ENCODE measurements at places on chromosomes 6 and 20.

GRCh38 chr20:21514553-21515251 is 838 bp upstream of the NKX2-2 start:
- DNase-seq = no peak

DNA sequence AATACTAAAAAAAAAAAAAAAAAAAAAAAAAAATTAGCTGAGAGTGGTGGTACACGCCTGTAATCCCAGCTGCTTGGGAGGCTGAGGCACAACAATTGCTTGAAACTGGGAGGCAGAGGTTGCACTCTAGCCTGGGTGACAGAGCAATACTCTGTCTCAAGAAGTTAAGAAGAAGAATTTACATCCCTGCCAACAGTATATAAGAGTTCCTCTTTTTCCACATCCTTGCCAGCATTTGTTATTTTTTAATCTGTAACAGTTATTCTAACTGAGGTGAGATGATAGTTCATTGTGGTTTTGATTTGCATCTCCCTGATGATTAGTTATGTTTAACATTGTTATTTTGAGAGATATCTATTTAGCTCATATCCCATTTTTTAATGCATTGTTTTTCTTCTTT is 20.3 kb upstream of the DYNLRB1 start:
- DNase-seq = no peak

GRCh38 chr20:42544926-42545325 is 644.8 kb downstream of the PTPRT start:
- no peak for DNase-seq

GRCh38 chr6:138782243-138782642 is 8.7 kb downstream of the CCDC28A start:
- DNase-seq = no peak

DNA sequence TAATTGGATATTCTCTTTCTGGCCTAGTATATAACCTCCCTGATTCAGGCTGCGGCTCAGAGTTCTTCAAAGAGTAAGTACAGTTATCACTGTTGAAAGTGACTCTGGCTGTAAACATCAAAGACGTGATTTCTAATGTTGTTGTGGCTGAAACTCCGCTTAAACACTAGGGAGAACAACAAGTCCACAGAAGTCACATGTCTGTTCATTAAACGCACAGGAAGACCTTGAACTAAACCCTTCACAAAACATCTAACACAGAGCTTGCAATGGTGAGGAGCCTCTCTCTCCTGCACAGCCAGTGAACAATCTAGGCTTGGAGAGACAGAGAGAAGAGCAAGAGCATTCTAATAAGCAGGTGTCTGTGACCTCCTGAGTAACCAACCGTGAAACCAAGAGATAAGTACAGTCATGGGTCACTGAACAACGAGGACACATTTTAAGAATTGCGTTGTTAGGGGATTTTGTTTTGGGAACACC is 249.3 kb downstream of the PRKN start:
- no peak for DNase-seq

- DNase-seq = peak; percentile 76
These were observed 51.6 kb upstream of the FAM184A start for GRCh38 chr6:119129968-119130484.

GRCh38 chr6:27728442-27728841 is 183.8 kb downstream of the OR2B2 start:
- no peak for DNase-seq

DNA sequence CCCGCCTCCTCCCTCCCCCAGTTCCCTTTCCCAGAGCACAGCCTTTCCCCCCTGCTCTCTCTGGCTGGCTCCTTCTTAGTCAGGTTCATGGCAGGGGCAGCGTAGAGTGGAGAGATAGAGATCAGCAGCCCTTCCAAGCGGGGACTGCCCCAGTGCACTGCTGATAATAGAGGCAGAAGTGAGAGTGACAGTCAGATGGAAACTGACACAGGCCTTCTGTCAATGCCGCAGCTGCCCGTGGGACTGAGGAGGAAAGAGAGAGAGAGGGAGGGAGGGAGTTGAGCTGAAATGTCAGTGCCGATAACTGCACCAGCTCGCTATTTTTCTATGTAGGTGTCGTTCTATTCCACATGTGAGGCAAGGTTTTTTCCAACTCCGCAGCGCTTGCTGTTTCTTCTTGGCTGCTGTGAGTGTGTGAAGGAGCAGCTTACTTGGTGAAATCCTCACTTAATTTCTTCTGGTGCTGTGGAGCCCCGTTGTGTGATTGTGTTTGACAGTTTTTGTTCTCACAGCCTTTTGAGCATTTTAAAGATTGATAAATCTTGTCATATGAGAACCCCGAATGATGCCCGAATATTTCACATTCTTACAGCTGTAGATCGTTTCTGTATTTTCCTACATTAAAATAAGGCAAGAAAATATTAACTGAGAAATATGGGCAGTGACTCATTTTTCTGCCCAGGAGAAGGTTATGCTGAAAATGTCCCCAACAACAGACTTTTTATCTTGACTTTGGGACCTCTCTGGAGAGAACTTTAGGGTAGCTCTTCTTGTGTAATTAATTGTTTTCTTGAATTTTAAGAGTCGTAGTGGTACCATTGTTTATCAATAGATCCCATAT is 386.4 kb upstream of the MMS22L start:
- no peak for DNase-seq

GRCh38 chr20:44692932-44693480 is 22.2 kb upstream of the CCN5 start:
- peak; percentile 93 for DNase-seq

GRCh38 chr20:34022151-34022838 is 28.6 kb downstream of the RALY start:
- DNase-seq = peak; percentile 29

- no peak for DNase-seq
These were observed 10.0 kb upstream of the PRR18 start for GRCh38 chr6:166318227-166318626.

DNA sequence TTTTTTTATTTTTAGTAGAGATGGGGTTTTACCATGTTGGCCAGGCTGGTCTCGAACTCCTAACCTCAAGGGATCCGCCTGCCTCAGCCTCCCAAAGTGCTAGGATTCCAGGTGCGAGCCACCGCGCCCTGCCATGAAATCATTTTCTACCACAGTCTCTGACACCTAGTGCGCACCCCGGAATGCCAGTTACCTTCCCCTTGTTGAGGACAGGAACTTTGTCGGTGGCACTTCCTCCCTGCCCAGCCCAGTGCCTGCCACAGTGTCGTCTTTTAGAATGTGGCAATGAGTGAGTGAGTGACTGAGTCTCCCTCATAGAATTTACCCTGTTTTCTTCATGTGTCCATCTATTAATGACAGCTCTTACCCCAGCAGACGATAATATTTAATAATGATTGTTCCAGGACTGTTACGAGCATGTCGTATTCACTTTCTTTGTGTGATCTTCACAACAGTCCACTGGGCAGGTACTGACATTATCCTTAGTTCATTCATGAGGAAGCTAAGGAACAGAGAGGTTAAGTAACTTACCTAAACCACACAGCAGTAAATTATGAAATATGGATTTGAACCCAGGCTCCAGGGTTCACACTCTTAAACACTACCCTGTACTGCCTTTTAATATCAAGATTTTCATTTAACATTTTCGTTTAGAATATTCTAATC is 1.8 kb downstream of the OSBPL2 start:
- no peak for DNase-seq

DNA sequence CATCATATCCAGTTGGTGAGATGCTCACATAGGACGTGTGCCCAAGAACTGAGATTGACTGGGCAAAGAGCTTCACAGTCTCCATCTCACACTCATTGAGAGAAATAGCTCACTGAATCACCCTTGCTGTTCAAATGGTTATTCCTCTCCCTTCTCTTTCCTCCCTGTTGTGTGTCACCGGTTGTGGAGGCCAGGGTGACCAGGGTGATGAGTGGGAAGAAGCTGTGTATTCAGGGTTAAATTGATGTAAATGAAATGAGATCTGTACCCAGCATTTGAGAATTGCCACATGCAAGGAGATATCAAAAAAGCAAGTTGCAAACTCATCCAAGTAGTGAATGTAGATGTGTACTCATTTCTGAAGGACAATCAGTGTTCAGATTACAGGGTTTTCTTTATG is 36.6 kb upstream of the VAPB start:
- no peak for DNase-seq

- DNase-seq = no peak
These were observed 708 bp downstream of the WDR46 start for GRCh38 chr6:33288141-33288920.

DNA sequence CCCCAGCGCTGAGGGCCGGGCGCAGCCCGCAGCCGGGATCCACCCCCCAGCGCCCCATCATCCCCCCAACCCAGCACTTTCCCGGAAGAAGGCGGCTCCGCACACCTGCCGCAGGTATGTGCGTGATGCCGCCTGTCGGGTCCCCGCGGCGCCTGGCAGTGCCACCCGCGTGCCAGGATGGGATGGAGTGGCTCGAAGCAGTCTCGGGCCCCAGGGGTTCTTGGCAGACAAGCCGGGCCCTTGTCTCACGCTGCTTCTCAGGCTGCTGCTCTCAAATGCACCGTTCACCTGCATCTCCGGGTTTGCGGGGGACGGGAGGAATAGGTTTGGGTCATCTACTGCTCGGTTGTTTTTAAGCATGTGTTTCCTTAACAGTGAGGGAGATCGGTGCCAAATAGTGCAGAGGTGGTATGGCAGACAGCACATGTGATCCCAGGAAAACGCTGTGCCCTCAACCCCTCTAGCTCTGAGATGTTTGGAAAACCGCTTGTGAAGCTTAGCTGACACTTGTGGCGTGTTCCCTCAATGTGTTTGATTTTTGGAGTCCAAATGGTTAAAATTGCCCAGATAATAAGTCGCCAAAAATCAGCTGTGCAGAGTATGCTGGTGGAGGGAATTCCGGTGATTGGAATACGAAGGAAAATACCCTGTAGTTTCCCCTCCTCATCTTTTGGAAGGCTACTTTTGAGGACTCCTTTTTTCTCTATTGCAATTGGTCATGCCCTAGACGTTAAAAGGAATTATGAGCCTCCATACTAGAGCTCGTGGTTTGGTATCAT is 926 bp downstream of the MYLIP start:
- peak; percentile 16 for DNase-seq

GRCh38 chr6:110125361-110125760 is 54.1 kb downstream of the WASF1 start:
- no peak for DNase-seq

DNA sequence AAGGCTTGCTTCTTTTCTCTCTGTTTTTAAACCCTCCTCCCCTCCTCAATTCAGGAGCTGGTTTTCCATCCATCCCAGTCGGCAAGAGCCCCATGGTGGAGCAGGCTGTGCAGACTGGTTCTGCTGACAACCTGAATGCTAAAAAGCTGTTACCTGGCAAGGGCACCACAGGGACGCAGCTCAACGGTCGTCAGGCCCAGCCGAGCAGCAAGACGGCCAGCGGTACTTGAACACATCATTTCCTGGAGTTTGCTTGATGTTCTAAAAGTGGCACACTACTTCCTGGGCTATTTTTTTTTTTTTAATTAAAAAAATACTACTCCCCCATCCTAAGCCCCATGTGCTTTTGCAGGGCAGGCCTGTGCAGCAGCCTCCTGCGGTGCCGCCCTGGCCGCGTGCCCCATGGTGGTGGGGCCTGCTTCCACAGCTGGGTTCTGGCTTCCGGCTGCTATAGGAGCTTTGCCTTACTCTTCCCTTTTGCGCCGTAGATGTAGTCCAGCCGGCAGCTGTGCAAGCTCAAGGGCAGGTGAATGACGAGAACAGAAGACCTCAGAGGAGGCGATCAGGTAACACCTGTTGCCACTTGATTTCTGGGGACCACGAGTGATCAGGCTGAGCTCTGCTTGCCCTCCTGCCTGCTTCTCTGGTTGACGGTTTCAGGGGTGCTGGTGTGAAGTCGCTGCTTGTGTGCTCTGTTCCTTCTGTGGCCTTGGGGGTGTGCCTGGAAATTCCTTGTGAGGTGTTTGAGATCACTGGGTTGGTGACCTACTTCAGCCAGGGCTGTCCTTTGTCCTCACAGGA is 7.7 kb downstream of the LSM14B start:
- no peak for DNase-seq

DNA sequence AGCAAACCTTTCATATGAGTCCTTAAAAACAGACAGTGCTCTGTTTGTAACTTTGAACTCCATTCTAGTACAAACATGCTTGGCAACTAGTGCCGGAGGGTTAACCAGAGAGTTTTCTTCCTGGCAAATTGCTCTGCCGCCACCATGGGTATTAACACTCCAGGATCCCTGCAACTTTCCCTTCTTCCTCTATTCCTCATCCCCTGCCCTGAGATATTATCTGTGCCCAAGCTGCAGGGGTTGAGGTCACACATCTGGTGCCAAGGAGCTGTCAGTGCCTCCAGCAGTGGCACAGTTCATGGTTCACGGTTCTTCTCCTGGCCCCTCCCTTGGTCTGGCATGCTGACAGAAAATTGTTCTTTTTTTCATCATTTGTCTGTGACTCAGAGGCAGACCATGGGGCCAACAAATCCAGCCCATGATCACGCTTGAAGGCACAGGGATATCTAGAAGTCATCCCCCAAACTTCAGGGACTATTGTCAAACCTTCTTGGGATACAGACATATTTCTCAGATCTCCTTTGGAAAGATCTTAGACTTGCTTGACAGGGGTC is 77.5 kb downstream of the ATXN1 start:
- peak; percentile 92 for DNase-seq

DNA sequence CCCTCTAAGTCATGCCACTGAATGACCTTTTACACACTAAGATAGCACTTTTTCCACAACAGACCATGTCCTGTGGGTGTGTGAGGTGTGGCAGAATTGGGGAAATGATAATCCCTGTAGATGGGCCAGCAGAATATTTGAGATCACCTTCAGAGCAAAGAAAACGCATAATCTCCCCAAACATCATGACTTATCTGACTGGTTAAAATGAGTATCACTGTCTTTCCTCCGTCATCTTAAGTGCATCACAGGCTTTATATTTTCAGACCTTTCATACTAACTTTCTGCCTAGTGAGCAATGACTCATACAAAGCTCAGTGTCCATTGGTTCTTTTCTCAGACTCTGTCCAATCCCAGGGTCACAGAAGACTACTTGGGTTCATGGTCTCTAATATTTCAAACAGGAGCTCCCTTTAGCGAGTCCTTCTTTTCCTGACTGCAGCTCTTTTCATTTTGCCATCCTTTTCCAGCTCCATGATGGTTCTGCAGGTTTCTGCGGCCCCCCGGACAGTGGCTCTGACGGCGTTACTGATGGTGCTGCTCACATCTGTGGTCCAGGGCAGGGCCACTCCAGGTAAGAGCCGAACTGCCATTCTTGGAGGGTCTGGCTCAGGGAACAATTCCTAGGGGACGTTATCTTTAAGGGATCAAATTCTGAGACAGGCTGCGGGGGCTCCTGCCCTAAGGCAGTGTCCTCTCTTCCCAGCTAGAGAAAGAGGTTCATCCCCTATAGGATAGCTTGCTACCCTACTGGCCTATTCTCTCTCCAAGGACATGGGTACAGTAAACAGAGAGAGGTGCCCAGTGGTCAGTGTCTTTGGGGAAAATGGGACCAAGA is at the start of gene HLA-DPB1:
Gene HLA-DPB1 (plus strand): TSS at position 423 of the 838 bp plus-strand sequence. CDS start 52 bp downstream, at position 475.
- DNase-seq = peak; percentile 59

DNA sequence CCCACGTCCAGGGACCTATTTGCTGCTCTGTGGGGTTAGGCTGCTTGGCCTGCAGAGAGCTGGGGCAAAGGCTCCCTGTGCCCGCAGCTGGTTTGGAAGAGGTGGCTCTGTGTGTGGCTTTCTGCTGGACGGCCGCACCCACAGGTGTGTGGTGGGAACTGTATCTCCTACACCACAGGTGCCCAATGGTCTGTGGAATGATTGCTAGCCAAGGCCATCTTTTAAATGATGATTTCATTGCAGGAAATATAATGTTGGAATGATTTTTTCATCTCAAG is 178.4 kb downstream of the DLL1 start:
- no peak for DNase-seq

Measured in HT1080 (cell line).